ENCODE measurements at places on chromosomes 11 and 22.

DNA sequence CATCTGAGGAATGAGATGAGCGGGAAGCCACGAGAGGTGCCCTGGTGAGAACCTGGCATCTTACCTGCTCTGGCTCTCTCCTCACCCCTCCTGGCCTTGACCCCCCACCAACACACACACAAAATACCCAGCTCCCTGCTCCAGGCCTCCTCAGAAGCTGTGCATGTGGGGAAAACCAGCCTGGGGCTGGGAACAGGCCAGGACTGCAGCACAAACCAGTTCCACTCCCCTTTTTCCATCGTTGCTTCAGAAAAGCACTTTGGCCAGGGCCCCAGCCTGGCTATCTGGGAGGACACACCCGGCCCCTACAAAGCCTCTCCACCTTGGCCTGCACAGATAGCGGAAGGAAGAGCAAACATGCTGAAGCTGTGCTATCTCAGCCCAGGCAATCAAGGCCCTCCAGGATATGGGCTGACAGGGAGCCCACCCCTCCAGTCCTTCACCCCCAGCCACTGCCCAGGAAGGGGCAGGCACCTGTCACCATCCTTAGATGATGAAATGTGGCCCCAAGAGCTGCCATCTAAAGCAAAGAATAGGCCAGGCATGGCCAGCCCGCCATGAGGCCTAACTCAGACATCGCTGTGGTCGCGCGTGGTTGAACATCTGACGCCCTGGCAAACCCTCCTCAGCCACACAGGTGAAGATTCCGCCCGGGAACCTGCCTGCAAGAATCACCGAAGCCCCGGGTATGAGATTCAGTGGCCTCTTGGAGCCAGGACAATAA is 35.4 kb downstream of the PISD start:
- no peak for DNase-seq

DNA sequence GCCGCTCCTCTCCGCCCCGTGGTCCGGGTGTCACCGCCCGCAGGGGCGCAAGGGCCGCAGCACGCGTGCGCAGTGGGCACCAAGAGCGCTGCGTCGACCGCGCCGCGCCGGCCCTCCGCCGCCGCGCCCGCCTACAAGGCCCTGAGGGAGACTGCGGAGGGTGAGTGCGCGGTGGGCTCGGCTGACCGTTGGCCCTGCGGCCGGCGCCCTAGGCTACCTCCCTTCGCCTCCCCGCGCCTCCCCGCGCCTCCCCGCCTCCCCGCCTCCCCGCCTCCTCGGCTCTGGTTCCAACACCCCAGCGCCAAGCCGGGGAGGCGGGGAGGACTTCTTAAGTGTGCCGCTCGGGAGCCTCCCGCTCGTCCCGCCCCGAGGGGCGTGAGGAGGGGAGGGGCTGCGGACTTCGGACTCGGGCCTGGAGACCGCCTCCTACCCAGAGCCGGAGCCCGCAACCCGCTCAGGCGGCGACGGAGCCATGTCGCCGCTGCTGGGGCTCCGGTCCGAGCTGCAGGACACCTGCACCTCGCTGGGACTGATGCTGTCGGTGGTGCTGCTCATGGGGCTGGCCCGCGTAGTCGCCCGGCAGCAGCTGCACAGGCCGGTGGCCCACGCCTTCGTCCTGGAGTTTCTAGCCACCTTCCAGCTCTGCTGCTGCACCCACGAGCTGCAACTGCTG is at the start of gene AQP11:
Gene AQP11 (plus strand): TSS at position 433 of the 673 bp plus-strand sequence. CDS start 40 bp downstream, at position 473.
- DNase-seq, result peak; percentile 23

GRCh38 chr22:46219636-46220035 is 30.5 kb downstream of the CDPF1 start:
- no peak for DNase-seq

DNA sequence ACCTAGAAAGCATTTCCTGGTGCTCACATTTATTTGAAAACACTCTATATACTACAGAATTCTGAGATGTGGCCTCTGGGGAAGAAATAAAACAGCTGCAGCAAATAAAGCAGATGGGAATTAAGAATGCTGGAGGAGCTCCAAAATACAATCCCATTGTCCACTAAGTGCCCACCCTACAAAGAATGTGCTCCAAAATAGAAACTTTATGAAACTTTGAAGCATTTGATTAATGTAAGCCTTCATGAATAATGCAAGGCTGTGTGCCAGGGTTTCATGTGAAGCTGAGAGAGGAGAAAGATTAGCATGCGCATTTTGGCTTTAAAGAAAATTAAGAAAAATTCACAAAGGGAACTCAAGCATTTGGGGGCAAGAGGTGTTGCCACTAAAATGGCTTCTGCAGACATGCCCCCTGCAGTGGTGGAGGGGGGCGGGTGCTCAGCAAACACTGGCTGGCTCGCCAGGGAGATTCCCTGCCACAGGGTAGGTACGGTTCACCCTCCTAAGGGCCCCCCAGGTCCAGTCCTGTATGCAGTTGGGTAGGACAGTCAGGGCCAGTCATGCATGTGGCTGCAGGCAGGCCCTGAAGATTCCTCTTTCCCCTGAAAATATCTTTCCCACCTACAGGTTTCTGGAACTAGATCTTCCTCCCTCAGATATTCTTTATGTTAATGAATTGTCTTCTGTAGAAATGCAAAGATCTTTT is 46.6 kb upstream of the RCN1 start:
- no peak for DNase-seq

- no peak for DNase-seq
Observed at GRCh38 chr11:7320306-7320705, 68.6 kb downstream of the SYT9 start.

DNA sequence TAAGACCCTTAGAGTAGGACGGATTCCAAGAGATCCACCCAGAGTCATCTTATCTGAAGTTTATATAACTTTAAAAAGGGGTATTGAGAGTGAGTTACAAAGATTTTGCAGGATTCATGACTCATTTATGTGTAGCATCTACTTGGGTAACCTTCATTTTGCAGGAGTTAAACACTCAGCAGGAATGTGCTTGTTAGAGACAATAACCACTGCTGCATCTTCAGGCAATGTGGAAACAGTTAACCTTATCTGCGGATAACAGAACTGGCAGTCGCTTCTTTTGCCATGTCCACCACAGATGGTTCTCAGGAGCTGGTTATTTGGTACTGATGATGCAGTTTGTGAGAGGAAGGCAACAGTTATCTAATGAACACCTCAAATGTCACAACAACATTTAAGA is 417.9 kb upstream of the DDI1 start:
- no peak for DNase-seq

- DNase-seq, result no peak
Observed at GRCh38 chr11:35272391-35272902, 133.5 kb downstream of the CD44 start.

- DNase-seq, result no peak
Observed at GRCh38 chr11:30605036-30605605, 19.0 kb upstream of the MPPED2 start.

DNA sequence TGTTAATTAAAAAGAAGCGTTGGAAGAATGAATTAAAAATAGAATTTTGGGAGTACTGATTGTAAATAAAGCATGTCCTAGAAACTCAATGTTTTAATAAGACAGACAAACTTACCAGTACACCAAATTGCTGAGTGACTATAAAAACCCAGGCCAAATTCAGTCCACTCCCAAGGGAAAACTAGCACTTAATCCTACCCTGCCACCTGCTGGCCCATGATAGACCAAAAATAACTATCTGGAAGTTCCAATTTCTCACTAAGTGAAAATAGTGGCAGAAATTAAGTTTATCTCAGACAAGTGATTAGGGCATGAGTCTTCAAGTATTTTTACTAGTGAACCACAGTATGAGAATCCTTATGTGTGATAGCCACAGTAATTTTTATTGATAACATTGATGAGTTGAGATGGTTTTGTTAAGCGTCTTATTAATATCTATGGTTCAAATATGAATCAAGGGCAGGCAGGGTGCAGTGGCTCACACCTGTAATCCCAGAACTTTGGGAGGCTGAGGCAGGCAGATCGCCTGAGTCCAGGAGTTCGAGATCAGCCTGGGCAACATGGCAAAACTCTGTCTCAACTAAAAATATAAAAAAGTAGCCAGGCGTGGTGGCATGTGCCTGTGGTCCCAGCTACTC is 9.8 kb upstream of the DDX10 start:
- DNase-seq, result no peak

DNA sequence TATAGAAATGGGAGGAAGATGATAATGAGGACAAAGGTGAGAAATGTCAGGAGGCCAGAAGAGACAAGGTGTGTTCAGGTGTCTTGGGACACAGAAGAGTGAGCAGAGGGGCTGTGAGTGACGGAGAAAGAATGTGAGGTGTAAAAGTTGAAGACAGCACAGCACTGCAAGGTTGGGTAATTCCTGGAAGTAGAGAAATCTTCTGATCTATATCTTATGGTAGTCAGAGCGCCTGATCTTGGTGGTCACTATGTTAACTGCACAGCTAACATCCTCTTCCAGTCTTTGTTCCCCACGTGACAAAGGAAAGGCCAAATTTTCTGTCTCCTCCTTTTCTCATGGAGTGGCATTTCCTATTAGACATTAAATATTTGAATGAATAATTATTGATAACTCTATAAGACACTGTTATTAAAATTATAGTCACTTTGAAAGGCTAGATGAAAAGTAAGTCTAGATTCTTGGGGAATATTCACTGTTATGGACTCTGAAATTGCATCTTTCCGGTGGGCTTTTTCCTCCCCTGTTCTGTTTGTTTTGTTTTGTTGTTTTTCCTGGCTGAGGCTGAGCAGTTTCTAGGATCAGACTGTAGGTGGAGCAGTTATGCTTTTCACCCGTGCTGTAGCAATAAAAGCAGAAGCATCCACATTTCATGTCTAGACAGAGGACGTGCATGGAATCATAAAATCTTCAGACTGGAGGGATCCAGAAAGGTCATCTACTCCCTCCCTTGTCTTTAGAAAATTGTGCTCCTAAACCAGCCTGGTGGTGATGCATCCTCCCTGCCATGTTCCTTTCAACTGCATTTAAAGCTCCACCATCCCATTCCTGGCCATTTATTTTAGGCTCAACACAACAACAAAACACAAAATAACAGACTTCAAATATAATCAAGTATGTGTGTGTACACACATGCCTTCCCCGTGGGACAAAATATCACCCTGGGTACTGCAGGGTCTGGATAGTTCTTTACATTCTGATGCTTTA is 26.6 kb downstream of the SC5D start:
- DNase-seq, result no peak

- no peak for DNase-seq
Observed at GRCh38 chr22:25165785-25166184, 33.9 kb upstream of the CRYBB3 start.

- DNase-seq, result no peak
Observed at GRCh38 chr11:75330291-75330690, 21.2 kb downstream of the ARRB1 start.

GRCh38 chr11:18172666-18173065 is at the start of gene MRGPRX4:
Gene MRGPRX4 (plus strand): TSS chr11:18172837. CDS start chr11:18173257, 420 bp downstream.
- no peak for DNase-seq
